Pons (tissue), 1 donor: ENCODE measurements at places on chromosomes 1 and 21.

DNA sequence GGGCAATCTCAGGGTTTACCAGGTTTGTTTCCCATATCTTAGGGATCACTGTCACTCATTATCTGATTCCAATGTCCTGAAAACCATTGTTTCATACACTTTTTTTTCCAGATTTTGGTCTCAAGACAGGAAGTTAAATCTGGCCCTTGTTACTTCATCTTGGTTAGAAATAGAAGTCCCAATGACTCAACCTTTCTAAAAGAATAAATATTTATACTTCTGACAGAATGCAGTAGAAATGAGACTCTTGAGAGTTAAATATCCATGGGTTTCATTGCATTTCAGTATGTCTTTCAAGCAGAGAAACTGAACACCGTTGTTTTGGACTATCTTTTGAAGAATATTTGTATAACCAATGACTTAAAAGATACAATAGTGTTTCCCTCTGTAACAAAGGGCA is 19.8 kb upstream of the VCAM1 start:
- no peak for DNase-seq

GRCh38 chr1:199859491-199859933 is 168.0 kb upstream of the NR5A2 start:
- DNase-seq = peak; percentile 5

DNA sequence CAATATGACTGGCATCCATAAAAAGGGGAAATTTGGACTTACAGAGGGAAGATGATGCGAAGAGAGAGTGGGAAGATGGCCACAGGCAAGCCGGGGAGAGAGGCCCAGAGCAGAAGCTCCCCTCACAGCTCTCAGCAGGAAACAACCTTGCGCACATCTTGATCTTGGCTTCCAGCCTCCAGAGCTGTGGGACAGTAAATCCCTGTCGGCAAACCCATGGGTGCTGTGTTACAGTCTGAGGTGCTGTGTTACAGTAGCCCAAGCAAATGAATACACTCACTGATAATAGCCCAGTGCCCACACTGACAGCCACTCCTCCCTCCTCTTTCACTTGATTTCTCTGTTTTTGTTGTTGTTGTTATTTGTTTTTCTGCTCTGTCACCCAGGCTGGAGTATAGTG is 22.4 kb downstream of the CDCA8 start:
- DNase-seq = no peak

DNA sequence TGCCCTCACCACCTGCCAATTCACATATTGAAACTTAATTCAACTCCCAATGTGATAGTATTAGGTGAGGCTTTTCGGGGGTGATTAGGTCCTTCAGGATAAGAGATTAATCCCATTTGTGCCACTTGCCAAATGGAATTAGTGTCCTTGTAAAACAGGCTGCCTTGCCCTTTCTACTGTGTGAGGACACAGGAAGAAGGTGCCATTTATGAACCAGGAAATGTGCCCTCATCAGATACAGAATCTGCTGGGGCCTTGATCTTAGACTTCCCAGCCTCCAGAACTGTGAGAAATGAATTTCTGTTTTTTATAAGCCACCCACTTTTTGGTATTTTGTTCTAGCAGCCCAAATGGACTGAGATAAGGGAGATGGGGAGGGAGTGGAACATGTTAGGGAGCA is 39.1 kb upstream of the AGL start:
- DNase-seq = no peak

GRCh38 chr1:237239248-237239647 is 197.3 kb downstream of the RYR2 start:
- no peak for DNase-seq

GRCh38 chr1:11802616-11802972 is 3.2 kb downstream of the MTHFR start:
- DNase-seq = no peak

- no peak for DNase-seq
Measured at GRCh38 chr21:43864313-43864961, 586 bp upstream of the AGPAT3 start.

DNA sequence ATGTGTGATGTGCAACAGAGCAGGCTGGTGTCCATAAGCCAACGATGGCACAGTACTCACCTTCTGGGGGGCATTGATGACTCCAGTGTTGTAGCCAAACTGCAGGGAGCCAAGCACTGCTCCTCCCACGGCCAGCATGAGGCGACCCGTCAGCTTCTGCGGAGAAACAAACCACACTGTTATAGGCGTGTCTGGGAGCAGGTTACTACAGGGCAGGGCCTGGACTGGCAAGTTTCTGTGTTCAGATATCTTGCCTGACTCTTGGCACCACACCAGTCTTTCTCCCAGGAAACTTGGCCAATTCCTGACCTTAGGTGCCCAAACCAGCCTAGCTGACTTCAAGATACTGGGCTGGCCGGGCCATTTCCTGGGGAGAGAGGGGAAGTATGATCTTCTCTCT is 15.5 kb downstream of the SLC2A1 start:
- DNase-seq = no peak

DNA sequence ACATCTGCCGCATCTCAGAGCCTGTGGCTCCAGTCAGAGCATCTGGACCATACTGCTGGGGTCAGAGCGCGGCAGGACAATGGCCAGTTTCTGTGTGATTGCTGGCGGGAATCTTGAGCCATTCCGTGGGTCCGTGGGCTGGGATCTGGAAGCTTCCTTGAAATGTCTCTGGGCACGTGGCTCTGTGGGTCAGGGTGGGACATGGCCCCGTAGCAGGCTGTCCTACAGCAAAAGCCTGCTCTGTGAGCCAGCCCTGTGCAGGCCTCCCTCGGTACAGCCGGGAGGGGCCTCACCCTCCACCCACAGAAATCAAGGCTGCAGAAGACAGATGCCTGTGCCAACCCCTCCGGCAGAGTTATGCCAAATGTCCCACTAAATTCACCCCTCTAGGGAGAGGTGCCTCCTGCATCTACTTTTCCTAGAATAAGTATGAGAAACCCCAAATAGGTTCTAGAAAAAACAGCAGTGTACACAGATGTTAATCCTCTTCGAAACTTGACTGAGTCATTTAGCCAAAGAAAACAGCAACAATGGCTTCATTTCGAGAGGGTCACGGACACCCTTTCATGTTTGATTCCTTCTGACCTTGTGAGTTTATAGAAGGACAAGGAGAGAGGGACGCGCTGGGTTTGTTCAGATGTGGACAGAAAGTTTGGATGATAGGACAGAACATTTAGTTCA is 27.8 kb downstream of the COL18A1 start:
- peak; percentile 14 for DNase-seq

GRCh38 chr1:109404838-109405237 is 7.1 kb upstream of the SORT1 start:
- no peak for DNase-seq

DNA sequence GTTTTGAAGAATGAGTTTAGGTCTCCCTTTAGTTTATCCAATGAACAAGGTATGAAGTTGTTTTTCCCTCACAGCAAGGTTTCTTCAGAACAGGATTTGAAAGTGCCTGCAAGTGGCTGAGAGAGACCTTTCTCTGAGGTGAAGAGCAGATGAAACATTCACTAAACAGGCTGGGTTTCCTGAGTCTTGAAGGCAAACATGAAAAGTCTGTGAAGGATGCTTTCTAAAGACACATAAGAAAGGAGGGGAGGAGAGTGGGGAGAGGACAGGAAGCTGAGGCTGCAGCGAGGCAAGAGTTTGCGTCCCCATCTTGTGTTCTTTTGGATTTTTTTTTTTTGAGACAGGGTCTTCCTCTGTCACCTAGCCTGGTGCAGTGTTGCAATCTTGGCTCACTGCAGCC is 95.7 kb upstream of the SIM2 start:
- DNase-seq = no peak

DNA sequence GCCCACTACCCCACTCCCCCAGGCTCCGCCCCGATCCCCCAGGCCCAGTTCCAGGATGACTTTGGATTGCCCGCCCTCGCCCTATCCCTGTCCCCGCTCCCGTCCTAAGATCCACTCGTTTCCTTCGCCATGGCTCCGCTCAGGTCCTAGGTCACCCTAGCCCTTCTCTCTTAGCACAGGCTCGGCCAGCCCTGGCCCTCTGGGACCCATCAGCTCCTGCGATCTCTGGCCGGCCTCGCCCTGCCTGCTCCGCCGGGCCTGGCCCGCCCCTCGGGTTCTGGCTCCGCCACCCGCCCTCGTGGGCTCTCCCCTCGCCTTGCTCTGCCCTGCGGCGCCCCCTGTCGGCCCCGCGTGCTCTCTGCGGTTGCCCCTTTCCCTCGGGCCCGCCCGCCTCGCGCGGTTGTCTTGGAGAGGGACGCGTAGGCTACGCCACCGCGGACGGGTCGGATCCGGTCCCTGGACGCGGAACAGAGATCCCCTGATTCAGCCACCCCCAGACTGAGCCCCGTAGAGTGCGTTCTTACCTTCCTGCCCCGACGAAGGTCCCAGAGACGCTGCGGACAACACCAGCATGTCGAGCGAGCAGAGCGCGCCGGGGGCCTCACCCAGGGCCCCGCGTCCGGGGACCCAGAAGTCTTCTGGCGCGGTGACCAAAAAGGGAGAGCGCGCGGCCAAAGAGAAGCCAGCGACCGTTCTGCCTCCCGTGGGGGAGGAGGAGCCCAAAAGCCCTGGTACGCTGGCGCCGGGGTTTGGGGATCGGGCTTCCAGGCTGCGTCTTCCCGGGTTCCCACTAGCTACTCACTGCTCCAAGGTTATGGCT is at the start of gene LRRC71:
Gene LRRC71 (plus strand): TSS at position 400 of the 820 bp plus-strand sequence. CDS start 172 bp downstream, at position 572.
- DNase-seq = peak; percentile 29

GRCh38 chr1:230698130-230698529 is 15.8 kb downstream of the AGT start:
- no peak for DNase-seq

- DNase-seq = no peak
Measured at GRCh38 chr1:31675161-31675560, 28.7 kb downstream of the COL16A1 start.

DNA sequence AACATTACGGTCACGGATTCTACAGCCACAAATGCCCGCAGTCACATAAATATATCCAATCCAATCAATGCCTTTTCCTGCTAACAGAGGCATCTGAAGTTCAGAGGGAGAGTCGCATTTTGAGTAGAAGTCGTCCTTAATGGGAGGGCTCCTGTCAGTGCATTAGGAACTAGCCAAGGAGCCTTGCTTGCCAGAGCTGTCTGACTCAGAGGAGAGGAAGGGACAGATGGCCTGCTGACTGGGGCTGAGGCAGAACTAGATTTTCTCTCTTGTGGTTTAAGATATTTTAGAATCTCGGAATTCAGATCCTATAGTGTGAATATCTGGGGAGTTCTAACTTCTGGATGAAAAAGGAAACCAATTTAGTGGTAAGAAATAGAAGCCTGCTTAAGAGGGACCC is 10.6 kb downstream of the XKR8 start:
- peak; percentile 56 for DNase-seq

DNA sequence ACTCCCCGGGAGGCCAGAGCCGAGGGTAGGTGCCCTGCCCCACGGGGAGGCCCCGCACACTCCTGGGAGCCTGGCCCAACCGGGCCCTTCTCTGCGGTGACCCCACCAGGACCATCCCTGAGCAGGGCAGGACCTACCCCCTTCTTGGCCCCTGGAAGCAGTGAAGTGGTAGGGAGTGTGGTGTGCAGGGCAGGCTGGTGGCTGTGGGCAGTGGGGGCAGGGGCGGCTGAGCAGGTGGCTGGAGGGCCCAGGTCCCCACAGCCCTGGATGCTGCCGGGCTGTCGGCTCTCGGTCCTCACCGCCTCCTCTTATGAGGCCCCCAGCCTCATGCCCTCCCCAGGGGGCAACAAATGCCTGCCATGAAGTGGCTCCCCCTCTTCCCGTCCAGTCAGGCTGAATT is 19.5 kb downstream of the PLCH2 start:
- DNase-seq = no peak
